ENCODE measurements at places on chromosomes 16 and 17. TPM values are rescaled to one million over a fixed set of nuclear protein-coding genes. Genes with fewer than 3 reads are reported as not detected.

DNA sequence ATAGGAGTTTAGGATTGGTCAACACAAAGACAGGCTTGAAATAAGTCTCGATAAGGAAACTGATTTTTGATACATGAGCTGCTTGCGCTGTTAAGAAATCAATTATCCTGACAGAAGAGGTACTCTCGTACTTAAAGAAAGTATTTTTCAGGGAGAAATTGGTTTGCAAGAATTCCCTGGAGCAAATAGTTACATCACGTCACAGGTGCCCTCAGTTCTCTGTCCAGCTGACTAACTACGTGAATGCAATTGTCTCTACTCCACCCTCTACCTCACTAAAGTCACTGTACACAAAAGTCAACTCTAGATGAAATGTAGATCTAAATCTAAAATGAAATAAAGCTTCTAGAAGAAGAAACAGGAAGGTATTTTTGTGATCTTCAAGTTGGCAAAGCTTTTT lies 130.6 kb upstream of the KCNJ16 start:
- no peak overlapping the region for H3K27ac ChIP-seq
- no peak overlapping the region for H3K4me3 ChIP-seq
- peaks cover 21% of the 10 kb centered on the region for H3K4me1 ChIP-seq
- H3K27me3 ChIP-seq: no peaks in the 10 kb centered on the region
- no peak for DNase-seq

Gene MRM1
- 5.4 TPM for total RNA-seq

DNA sequence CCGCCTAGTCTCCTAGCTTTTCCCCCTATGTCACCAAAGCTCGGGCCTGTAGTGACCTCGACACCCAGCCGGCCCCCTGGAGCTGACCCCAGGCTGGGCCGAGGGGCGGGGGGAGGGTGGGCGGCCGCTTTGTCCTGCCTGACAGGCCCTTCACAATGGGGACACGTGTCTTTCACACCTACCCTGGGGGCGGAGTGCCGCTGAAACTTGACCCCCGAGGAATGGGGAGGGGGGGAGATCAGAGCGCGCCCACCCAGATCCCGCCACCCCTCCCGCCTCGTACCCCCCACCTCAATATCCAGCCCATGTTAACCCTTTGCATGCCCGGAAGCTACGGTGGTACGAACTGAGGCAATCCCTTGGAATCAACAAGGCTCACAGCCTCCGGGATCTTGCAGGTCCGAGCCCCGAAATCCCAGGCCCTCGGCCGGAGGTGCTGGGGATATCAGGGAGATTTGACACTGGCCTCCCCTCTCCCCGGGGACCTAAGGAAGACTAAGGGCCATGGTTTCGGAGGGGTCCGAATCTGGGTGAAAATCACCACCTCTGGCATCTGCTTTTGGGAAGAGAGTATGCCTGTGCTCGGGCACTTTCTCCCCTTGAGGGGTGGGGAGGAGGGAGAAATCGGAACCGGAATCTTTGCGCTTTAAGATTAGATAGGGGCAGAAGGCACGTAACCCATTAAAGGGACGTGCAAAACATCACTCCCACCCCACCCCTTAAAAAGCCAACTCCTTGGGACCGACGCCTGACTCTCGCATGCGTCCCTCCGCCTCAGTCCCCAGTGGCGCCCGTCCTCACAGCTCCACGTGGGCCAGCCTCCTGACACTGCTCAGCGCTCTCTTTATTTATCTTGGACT lies 2.6 kb downstream of the NOG start:
- H3K4me1 ChIP-seq: peaks cover 43% of the 10 kb centered on the region
- peak overlapping the region; percentile 68 for H3K4me3 ChIP-seq
- H3K27me3 ChIP-seq: peaks cover 39% of the 10 kb centered on the region
- DNase-seq: no peak
- H3K36me3 ChIP-seq: no peaks in the 10 kb centered on the region
- H3K27ac ChIP-seq: peak overlapping the region; percentile 90

DNA sequence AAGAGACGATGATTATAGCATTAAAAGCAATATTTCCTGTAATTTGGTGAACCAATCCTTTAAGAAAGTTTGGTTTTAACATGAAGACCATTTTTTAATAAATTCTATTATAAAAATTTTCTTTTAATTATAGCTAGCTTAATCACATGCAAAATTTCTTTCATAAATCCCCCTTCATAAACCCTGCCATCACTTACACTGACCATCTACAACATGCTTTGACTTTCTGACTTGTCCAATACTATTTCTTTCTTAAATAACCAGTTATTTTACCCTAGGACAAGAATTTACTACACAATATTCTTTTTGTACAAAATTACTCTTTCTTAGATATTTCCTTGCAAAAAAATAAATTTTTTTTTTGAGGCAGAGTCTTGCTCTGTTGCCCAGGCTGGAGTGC lies 1334.8 kb downstream of the CDH11 start:
- H3K4me3 ChIP-seq: no peak overlapping the region
- H3K4me1 ChIP-seq: no peaks in the 10 kb centered on the region
- peaks cover 5% of the 10 kb centered on the region for H3K36me3 ChIP-seq
- no peak for DNase-seq

- no peak overlapping the region for H3K4me3 ChIP-seq
- H3K36me3 ChIP-seq: no peaks in the 10 kb centered on the region
- no peaks in the 10 kb centered on the region for H3K4me1 ChIP-seq
Measured at GRCh38 chr17:2701996-2702741, 9.4 kb downstream of the CLUH start.

Gene CDRT4
- 34.1 TPM for total RNA-seq

- H3K36me3 ChIP-seq: peaks cover 19% of the 10 kb centered on the region
- H3K27me3 ChIP-seq: peaks cover 42% of the 10 kb centered on the region
- peak overlapping the region; percentile 81 for H3K4me3 ChIP-seq
- H3K27ac ChIP-seq: peak overlapping the region; percentile 92
Measured at GRCh38 chr17:36949461-36949927, 740 bp downstream of the AATF start.

DNA sequence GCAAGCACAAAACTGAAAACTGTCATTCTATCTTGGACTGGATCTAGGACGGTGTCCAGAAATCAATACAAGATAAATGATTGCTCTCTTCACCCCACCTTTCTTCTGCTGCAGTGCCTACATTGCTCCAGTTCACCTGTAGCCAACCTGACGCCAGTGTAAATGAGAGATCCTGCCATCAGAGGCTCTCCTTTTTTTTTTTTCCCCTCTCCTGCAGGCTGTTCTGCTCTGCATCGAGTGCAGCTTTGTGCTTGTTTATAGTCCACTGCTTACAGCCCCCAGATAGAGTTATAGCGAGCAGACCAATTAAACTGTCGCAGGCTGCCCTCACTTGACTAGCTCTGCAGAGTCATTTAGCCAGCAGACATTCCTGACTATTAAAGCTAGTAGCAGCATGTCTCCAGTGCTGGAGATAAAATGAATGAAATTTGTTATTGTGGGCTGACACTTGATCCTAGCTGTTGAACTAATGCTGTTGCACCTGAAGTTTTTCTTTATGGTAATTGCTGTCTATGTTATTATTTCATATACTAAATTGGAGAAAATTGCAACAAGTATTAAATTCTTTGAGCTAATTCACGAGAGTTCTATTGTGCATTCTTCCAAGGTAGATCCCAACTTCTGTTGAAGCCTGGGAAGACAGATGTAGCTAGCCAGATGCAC lies 257.1 kb downstream of the FTO start:
- H3K36me3 ChIP-seq: peaks cover 5% of the 10 kb centered on the region
- peak overlapping the region; percentile 36 for H3K4me3 ChIP-seq
- peak overlapping the region; percentile 92 for H3K27ac ChIP-seq
- peaks cover 41% of the 10 kb centered on the region for H3K4me1 ChIP-seq
- DNase-seq: no peak
- H3K27me3 ChIP-seq: no peaks in the 10 kb centered on the region

Gene SULT1A4
- 3.2 TPM for total RNA-seq

DNA sequence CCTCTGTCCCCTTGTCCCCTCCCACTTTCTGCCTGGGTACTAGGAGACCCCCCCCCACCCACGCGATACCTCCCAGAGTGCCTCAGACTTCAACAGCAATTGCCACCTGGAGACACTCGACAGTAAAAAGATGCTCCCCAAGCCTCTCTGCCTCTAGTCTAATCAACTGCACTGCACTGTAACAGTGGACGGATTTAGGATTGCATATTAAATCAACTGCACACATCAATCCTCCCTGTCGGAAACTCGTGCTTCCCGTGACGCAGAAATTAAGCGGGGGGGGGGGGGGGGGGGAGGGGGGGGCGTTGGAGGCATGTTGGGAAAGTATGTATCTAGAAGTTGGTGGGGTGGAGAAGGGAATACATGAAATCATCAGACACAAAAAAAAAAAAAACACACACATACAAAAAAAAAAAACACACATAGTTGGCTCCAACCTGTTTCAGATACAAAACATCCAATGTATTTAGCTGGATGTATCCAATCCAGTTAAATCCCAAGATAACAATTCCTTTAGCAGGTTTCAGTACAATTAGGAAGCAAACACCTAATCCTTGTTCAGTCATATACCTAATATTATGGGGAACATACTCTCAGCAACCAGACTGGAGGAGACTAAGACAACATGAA lies 29.7 kb downstream of the FAM222B start:
- no peaks in the 10 kb centered on the region for H3K27me3 ChIP-seq
- no peaks in the 10 kb centered on the region for H3K36me3 ChIP-seq
- no peak for DNase-seq
- H3K27ac ChIP-seq: peak overlapping the region; percentile 98

DNA sequence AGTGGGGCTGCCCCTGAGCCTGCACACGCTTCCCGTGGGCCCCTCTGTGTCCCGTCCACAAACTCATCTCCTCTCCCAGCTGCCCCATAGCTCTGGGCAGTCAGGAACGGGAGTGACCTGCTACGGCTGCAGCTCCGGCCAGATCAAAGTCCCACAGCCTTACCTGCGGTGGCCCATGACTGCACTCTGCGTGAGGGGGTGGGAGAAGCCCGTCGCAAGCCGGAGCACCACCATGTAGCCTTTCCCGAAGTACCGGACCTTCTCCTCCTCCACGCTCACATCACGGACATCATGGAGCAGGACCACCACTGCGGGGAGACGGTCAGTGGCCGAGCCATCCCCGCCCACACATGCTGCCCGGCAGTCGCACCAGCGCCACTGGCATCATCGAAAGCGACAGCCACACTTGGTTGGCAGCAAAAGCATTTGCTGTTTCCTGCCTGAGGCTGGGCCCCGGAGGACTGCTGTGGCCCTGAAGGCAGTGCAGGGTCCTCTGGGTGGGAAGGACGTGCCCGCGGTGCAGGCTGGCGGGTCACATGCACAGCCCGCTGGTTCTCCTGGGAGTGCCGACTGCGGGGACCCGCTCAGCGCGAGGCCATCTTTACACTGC lies 6.2 kb downstream of the CYBC1 start:
- H3K4me1 ChIP-seq: peaks cover under 1% of the 10 kb centered on the region
- no peak overlapping the region for H3K27ac ChIP-seq
- no peaks in the 10 kb centered on the region for H3K27me3 ChIP-seq

DNA sequence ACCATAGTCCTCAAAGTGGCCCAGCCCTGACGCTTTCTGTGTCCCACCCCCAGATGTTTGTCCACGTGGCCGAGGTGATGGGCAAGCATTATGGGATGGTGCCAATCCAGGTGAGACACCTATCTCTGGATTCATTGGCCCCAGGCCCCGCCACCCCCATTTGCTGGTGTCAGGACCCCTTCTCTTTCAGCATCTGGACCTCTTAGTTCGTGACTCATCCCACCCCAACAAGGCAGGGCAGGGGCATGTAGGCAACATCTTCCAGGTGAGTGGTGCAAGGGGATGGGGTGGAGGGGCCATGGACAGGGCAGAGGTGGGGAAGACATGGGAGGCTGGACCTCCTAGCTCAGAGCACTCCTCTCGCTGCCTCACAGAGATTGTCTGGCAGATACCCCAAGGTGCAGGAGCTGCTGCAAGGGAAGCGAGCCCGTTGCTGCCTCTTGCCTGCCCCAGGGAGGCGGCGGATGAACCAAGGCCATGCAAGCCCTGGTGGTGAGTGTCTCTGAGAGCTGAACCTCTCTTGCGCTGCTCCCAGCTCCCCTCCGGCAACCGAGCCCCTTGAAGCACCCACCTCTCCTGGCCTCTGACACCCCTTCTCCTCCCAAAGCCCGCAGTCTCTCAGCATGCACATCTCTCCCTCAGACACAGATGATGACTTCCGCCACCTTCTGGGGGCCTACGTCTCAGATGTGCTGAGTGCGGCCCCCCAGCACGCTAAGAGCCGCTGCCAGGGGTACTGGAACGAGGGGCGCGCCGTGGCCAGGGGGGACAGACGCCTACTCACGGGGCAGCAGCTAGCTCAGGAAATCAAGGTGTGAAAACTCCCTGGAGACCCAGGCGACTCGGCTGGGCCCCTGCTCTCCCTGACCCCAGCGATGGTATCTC lies 3.6 kb downstream of the RNF112 start:
- no peaks in the 10 kb centered on the region for H3K36me3 ChIP-seq
- H3K4me1 ChIP-seq: peaks cover 19% of the 10 kb centered on the region
- no peak overlapping the region for H3K27ac ChIP-seq
- H3K4me3 ChIP-seq: no peak overlapping the region
- H3K27me3 ChIP-seq: peaks cover 7% of the 10 kb centered on the region

GRCh38 chr17:3547628-3548027 lies 10.0 kb downstream of the TRPV3 start:
- H3K27me3 ChIP-seq: peaks cover 7% of the 10 kb centered on the region
- H3K4me3 ChIP-seq: no peak overlapping the region
- H3K27ac ChIP-seq: no peak overlapping the region
- no peaks in the 10 kb centered on the region for H3K36me3 ChIP-seq
- no peak for DNase-seq
- H3K4me1 ChIP-seq: no peaks in the 10 kb centered on the region

GRCh38 chr17:29327412-29327811 lies 33.5 kb upstream of the NUFIP2 start:
- H3K4me3 ChIP-seq: no peak overlapping the region
- peaks cover 5% of the 10 kb centered on the region for H3K27me3 ChIP-seq
- H3K36me3 ChIP-seq: no peaks in the 10 kb centered on the region
- peaks cover 3% of the 10 kb centered on the region for H3K4me1 ChIP-seq
- no peak overlapping the region for H3K27ac ChIP-seq
- DNase-seq: no peak

DNA sequence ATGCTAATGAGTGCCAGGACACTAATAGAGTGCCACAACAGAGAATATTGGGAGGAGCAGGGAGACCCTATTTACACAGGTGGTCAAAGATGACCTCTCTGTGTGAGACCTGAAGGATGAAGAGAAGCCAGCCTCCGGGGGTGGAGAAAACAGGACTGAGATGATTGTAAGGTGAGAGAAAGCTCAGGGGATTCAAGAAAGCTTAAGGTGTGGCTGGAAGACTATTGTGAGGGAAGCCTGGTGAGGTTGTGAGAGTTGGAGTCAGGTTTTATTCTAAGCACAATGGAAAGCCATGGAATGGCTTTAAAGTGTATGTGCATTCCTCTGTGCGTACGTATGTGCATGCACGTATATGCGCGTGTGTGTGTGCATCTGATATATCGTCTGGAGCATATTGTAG lies 10.4 kb upstream of the MARCHF10 start:
- H3K4me3 ChIP-seq: no peak overlapping the region
- H3K27ac ChIP-seq: peak overlapping the region; percentile 72
- H3K36me3 ChIP-seq: peaks cover 5% of the 10 kb centered on the region
- no peaks in the 10 kb centered on the region for H3K27me3 ChIP-seq
- H3K4me1 ChIP-seq: peaks cover 38% of the 10 kb centered on the region
- no peak for DNase-seq

- H3K36me3 ChIP-seq: no peaks in the 10 kb centered on the region
- no peak overlapping the region for H3K27ac ChIP-seq
- no peaks in the 10 kb centered on the region for H3K4me1 ChIP-seq
- H3K4me3 ChIP-seq: no peak overlapping the region
Measured at GRCh38 chr16:59573528-59574271, 839.6 kb upstream of the GOT2 start.

Measured in mesothelial cell of epicardium (in vitro differentiated cells).